ENCODE measurements at places on chromosomes 12 and 14.
A peak's percentile ranks its signal among the peaks of the same experiment; 100 is the strongest.

- no peak for DNase-seq
Observed at GRCh38 chr14:95538801-95539509, 4.1 kb downstream of the GLRX5 start.

DNA sequence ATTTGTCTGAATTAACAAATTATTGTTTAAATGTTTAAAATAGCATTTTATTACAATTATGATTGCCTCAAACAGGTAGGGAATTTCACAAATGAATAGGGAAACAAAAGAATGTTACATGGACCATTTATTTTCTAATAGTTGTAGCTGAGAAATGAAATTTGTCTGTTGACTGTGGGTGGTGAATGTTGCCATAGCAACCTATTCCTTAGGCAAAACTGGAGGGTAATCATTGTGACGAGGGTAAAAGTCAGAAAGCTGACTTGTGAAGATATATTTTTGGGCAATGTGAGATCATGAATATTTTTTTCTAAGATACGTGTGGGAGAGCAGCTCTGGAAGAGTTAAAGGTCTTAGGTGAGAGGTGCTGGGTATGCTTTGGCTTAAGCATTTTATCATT is 24.2 kb upstream of the CLEC14A start:
- no peak for DNase-seq

GRCh38 chr12:115375186-115375991 is 691.4 kb upstream of the TBX3 start:
- DNase-seq = no peak

DNA sequence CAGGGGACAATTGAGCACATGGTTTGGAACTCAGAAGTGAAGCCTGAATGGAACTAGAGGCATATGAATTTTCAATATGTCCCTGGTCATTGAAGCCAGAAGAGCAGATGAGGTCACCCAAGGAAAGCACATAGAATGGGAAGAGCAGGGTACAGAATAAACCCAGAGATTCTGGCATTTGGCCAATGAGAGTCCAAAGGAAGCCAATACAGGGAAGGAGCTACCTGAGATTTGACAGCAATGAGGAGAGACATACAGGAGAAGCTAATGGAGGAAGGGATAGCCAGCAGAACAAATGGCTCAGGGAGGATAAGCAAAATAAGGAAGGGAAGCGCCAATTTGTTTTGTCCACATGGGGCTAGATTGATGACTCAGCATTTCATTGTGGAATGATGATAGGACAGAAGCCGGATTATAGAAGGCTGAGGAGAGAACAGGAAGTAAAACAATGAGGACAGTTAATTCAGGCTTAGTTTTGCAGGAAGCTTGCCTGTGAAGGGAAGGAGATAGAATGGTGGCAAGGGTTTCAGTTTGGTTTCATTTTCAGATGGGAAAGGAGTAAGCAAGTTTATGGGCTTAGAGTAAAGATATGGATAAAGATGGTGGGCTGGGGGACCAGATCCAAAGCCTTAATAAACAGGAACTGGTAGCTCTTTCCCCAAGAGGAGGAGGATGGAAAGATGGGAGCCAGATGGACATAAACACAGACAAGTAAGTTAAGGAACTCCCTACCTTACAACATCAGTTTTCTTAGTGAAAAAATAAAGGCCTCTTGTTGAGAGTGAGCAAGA is 3.2 kb upstream of the SPTSSA start:
- DNase-seq = no peak

GRCh38 chr12:123908884-123909725 is 63.5 kb downstream of the CCDC92 start:
- no peak for DNase-seq

- DNase-seq = no peak
Observed at GRCh38 chr12:102487226-102487625, 6.9 kb upstream of the IGF1 start.

- no peak for DNase-seq
Observed at GRCh38 chr12:65535946-65536345, 257.5 kb downstream of the MSRB3 start.

DNA sequence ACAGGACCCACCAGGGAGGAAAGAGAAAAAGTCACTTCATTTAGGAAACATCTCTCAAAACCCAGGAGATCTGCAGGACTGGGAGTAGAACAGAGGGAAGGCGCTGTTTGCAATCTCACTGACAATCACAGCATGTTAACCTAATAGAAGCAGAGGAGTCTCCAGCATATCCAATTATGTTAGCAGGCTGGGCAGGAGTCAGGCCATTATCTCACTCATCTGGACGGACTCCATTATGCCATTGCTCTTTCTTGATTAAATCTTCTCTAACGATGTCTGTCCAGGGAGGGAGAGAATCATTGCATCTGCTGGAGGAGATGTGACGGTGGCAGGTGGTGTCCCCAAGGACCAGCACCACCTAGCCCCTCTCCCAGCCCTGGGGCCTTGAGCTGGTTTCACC is 203.8 kb upstream of the SFSWAP start:
- DNase-seq = no peak

- DNase-seq = no peak
Observed at GRCh38 chr12:25069224-25069623, 120.3 kb upstream of the BCAT1 start.

DNA sequence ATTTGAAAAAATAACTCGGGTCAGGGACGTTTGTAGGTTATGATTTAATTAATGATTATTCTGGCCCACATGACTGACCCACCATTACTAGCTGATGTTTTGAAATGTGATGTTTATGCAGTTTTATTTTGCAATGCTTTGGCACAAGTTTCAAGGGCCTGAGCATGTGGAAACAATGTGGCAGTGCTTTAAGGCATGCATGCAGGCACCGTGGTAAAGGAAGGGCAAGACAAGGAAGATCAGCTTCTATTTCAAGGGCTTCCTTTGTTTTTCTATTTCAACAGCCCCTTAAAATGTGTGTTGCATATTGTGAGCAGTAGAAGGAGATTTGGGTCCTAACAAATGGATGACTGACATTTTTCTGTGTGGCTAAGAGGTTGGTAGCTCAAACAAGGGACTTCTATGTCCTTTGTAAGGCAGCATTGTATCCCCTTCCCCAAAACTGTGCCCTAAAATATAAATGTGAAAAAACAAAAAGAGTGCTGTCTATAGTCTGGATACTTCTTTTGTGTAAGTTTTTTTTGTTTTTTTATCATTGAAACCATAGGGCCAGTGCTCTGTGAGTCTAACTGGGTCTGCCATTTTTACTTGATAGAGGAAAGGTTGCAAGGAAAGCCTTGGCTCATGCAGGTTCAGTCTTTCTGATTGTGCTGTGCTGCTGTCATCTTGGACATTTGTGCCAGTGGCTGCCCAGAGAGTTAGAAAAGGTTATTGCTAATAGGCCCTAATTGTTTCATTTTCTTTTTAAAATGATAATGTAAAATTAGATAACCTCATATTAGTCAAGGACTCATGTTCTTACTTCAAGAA is 103.5 kb downstream of the FGD4 start:
- no peak for DNase-seq

- DNase-seq = no peak
Observed at GRCh38 chr12:85422762-85423161, 142.7 kb downstream of the ALX1 start.

DNA sequence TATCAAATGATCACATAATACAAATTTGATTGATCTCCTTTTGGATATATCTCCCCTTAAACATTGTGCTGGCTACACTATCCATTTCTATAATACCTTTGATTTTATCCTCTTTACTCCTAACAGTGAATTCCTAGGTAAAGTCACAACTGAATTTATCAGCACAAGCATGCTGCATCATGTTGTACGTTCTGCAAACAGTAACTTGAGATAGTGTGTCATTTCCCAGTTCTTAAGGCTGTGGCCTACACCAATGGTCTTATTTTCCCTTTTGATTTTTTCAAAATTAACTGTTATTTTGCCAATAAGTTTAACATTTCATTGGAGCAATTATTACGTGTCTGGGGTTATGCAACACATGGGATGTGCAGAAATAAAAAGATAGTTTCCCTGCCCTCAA is 24.8 kb downstream of the PRKCH start:
- no peak for DNase-seq

DNA sequence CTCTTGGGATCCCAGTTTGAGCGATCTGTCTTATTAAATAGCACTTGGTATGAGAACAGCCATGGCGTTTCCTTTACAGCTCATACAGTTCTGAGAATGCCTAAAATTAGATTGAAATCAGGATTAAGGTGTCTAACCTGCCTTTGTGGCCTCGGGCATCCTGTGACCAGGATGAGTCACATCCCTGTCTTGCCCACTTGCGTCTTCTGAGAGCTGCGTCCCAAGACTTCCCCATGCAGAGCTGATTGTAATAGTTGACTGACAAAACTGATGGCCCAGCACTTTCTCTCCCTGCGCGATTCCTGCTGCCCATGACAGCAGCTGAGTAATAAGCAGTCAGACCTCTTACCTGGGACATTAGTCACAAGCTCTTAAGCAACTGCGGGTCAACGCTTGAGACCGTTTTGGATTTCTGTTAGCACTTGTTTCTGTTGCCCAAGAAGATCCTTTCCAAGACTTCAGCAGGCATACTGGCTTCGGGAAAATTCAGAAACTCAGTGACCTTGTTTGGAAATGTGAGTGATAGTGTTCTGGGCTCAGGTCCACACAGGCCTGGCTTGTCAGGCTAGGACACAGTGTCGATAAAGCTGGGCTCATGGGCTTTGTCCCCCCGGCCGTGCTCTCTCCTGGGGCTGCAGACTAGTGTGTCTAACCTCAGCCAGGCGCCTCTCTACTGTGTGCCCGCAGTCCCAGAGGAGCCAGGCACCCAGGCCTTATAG is 169.9 kb upstream of the HIF1A start:
- no peak for DNase-seq

GRCh38 chr12:4268329-4269181 is 5.0 kb upstream of the CCND2 start:
- no peak for DNase-seq

DNA sequence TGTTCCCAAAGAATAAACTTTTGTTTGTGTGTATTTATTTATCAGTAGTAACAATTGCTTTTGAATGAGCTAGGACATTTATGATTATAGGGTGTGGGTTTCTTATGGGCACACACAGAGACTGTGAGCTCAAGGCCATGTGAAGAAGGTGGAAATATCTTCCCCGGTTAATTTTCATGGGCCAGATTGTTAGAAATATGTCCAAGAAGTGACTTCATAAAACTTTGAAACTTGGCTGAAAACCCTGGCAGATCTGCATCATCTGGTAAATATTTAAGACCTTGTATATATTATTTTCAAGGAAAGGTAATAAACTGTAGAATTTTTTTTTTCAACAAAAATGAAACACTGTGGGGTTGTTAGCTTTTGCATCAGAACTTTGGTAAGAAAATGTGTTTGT is 53.5 kb upstream of the RNU6-8 start:
- no peak for DNase-seq

GRCh38 chr12:56257491-56258067 is 605 bp downstream of the ANKRD52 start:
- no peak for DNase-seq

- no peak for DNase-seq
Observed at GRCh38 chr14:89909586-89909985, 44.9 kb downstream of the EFCAB11 start.

GRCh38 chr12:46788072-46788887 is 37.5 kb downstream of the SLC38A4 start:
- DNase-seq = no peak

- DNase-seq = no peak
Observed at GRCh38 chr12:73210548-73211204, 938.5 kb downstream of the TRHDE start.

- no peak for DNase-seq
Observed at GRCh38 chr14:96135285-96135684, 69.4 kb upstream of the BDKRB2 start.

- no peak for DNase-seq
Observed at GRCh38 chr12:5723071-5723470, 222.0 kb downstream of the ANO2 start.

GRCh38 chr12:131550121-131550520 is 160.8 kb upstream of the SFSWAP start:
- no peak for DNase-seq

DNA sequence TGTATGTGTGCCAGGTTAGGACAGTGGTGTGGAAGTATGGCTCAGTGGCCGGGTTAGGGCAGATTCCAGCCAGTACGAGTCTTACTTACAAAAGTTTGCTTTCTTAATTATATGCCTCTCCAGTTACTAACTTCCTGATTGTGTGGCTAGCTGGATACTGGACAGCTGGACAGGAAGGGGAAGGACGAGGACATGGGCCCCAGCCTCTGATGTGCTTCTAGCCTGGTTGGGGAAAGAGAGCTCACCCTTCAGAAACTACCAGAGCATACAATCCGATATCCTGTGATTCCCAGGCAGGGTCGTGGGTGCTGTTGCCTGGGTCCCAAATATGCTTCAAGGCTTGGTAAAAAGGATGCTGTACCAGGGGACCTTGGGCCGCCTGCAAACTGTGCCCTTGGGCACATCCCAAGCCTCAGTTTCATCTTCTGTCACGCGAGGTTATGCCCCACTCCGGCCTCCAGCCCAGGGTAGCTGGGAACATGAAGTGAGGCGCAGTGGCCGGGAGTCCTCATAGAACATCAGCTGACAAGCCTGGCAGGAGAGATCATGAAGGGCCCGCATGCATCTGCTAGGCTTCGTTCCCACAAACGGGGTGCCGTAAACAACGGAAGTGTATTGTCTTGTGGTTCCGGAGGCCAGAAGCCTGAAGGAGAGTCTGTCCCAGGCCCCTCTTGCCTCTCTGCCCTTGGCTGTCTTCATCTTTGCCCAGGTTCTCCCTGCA is 23.2 kb upstream of the RIN3 start:
- no peak for DNase-seq

- DNase-seq = no peak
Observed at GRCh38 chr12:91252341-91252740, 69.7 kb upstream of the DCN start.

GRCh38 chr12:15038137-15038536 is 65.3 kb downstream of the PDE6H start:
- DNase-seq = no peak

GRCh38 chr12:45076417-45077026 is 25.6 kb upstream of the DBX2 start:
- DNase-seq = no peak

DNA sequence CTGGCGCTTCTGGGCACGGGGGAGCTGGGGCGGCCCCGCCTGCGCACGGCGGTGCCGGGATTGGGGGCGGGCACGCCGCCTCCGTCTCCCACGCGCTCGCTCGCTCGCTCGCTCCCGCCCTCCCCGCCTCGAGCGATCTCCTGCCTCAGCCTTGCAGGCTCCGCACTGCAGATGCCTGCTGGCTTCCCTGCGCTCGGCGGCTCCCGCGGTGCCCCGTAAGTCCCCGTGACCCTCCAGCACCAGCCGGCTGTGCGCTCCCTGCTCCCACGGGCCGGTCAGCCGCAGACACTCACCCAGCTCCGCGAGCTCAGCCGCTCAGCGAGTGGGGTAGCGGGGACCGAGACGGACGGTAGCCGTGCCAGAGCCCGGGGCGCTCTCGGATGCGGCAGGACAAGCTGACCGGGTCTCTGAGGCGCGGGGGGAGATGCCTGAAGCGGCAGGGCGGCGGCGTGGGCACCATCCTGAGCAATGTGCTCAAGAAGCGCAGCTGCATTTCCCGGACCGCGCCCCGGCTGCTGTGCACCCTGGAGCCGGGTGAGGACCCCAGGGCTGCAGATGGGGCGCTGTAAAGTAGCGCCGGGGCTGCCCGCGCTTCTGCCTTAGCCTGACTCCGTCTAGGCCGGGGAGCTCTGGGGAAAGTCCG is at the start of gene TBC1D30:
TSS of gene TBC1D30 (plus strand) at position 148 of the 643 bp plus-strand sequence. CDS start at position 381, 233 bp downstream.
- peak; percentile 19 for DNase-seq
